ENCODE measurements at places on chromosomes 5 and 9. TPM values are rescaled to one million over a fixed set of nuclear protein-coding genes. Genes with fewer than 3 reads are reported as not detected.
A peak's percentile ranks its signal among the peaks of the same experiment; 100 is the strongest.

DNA sequence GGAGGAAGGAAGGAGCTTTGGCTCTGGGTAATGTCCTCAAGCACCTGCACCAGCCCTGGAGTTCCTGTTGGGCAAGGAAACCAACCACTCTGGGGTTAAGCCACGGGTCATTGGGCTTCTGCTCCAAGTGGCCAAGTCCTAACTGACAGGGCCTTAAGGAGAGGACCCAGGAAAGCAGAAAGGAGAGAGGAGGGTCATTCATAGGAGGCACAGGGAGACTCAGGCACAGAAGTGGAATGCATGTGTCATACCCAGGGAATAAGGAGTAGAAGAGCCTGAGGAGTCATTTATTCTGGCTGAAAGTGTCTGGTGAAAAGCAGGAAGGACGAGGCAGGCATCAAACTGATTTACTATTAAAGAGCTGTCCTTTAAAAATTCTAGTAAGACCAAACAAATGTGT is 129.2 kb downstream of the DMRT2 start:
- H3K36me3 ChIP-seq: no peaks in the 10 kb centered on the region
- no peak overlapping the region for H3K27ac ChIP-seq
- H3K4me3 ChIP-seq: no peak overlapping the region
- H3K4me1 ChIP-seq: no peaks in the 10 kb centered on the region

DNA sequence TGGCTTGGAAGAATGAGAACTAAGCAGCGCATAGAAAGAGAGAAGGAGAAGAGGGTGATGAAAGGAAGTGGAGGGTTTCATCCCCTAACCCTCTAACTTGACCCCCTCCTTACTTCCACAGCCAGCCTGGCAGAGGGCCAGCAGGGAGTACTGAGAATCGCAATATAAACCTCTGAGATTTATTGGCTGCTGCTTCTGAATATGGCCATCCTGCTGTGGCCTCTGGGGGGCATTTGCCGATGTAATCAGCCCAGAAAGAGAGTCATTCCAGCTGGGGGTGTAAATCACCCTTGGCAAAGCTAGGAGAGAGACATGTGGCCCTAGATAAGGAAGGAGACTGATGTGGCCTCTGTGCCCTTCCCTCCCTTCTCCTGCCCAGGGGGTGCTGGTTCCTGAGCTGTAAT is 960 bp upstream of the GFRA3 start:
- no peak for DNase-seq
- peaks cover 8% of the 10 kb centered on the region for H3K4me1 ChIP-seq
- H3K4me3 ChIP-seq: no peak overlapping the region
- peaks cover 6% of the 10 kb centered on the region for H3K27me3 ChIP-seq
- no peaks in the 10 kb centered on the region for H3K36me3 ChIP-seq
- H3K27ac ChIP-seq: no peak overlapping the region

- H3K4me3 ChIP-seq: no peak overlapping the region
- H3K36me3 ChIP-seq: no peaks in the 10 kb centered on the region
- peaks cover 7% of the 10 kb centered on the region for H3K27me3 ChIP-seq
- no peaks in the 10 kb centered on the region for H3K4me1 ChIP-seq
Observed at GRCh38 chr9:135248111-135248510, 160.6 kb downstream of the OLFM1 start.

DNA sequence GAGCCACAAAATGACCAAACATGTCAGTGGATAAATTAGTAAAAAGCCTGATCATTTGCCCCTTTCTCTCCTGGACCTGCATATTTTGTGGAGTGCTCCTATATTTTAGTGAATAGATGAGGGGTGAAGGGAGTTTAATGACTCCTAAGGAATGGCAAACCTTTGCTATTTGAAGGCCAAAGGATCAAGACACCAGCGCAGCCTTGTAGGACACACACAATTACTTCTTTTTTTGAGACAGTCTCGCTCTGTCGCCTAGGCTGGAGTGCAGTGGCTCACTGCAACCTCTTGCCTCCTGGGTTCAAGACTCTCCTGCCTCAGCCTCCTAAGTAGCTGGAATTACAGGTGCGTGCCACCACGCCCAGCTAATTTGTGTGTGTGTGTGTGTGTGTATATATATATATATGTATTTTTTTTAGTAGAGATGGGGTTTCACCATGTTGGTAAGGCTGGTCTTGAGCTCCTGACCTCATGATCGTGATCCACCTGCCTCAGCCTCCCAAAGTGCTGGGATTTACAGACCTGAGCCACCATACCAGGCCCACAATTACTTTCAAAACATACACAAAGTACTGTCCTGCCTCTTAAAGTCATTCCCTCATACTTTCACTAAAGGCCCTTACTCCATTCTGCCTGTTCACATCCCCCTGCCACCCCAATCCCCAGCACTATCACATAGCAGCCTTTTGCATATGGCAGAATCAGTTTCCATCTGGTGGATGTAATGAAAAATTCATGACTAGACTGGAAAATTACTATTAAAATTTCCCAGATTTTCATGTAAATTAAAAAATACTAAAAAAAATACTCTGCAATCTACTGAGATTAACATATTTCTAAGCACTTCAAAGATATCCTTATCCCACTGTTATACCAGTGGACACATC is 60.4 kb downstream of the CSNK1A1 start:
- H3K27ac ChIP-seq: no peak overlapping the region
- peaks cover 22% of the 10 kb centered on the region for H3K36me3 ChIP-seq

GRCh38 chr5:34459908-34460307 is 196.2 kb upstream of the RAI14 start:
- no peak for DNase-seq
- no peaks in the 10 kb centered on the region for H3K27me3 ChIP-seq
- H3K4me3 ChIP-seq: no peak overlapping the region
- H3K4me1 ChIP-seq: peaks cover under 1% of the 10 kb centered on the region
- no peaks in the 10 kb centered on the region for H3K36me3 ChIP-seq

GRCh38 chr5:124806373-124807077 is 60.1 kb upstream of the ZNF608 start:
- no peak overlapping the region for H3K27ac ChIP-seq
- no peak for DNase-seq
- H3K4me3 ChIP-seq: no peak overlapping the region
- no peaks in the 10 kb centered on the region for H3K36me3 ChIP-seq

- no peak overlapping the region for H3K27ac ChIP-seq
- no peak overlapping the region for H3K4me3 ChIP-seq
- no peaks in the 10 kb centered on the region for H3K27me3 ChIP-seq
- H3K4me1 ChIP-seq: peaks cover 6% of the 10 kb centered on the region
Observed at GRCh38 chr5:116453988-116454411, 120.6 kb downstream of the SEMA6A start.

GRCh38 chr9:136886610-136887597 is 588 bp downstream of the TRAF2 start:
- H3K4me1 ChIP-seq: peaks cover 46% of the 10 kb centered on the region
- peak overlapping the region; percentile 89 for H3K4me3 ChIP-seq
- H3K27ac ChIP-seq: peak overlapping the region; percentile 90

DNA sequence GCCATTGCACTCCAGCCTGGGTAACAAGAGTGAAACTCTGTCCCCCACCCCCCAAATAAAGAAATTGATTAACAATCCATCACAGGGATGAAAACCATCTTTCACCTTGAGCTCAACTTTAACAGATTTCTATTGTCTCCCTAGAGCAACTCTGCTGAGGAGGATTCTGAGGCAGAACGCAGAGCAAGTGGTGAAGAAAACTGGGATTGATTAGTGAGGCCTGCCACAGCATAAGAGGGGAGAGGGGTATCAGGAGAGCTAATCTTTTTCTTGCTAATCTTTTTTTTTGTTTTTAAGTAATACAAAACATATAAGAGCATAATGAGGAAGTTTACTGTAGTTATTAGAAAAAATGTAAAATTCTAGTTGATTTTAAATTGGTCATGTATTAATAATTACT is 8.9 kb downstream of the TXNDC8 start:
- no peaks in the 10 kb centered on the region for H3K27me3 ChIP-seq
- no peaks in the 10 kb centered on the region for H3K4me1 ChIP-seq
- no peak overlapping the region for H3K4me3 ChIP-seq
- no peaks in the 10 kb centered on the region for H3K36me3 ChIP-seq

- no peak overlapping the region for H3K27ac ChIP-seq
- peaks cover 2% of the 10 kb centered on the region for H3K4me1 ChIP-seq
- H3K4me3 ChIP-seq: no peak overlapping the region
- no peaks in the 10 kb centered on the region for H3K36me3 ChIP-seq
- no peak for DNase-seq
Observed at GRCh38 chr9:114038724-114039313, 39.3 kb downstream of the AMBP start.

DNA sequence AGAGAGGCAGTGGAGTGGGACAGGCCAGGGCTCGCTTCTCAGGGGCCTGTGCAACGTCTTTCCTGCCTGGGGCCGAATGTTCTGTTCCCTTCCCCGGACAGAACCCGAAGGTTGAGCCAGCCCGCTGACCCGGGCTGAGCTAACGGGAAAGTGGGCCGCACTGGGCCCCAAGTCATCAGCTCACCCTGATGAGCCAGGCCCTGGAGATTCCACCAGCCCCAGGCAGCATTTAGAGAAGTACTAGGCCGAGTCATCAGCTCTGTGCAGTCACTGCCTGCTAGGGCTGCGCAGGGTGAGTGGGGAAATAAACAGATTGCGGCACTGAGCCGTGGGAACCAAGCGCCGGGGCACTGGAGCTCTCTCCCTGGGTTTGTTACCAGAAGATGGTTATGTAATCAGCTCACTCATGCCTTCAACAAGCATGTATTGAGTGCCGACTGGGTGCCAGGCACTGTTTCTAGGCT is 29.1 kb upstream of the DUSP1 start:
- no peaks in the 10 kb centered on the region for H3K27me3 ChIP-seq
- H3K4me3 ChIP-seq: no peak overlapping the region
- H3K27ac ChIP-seq: no peak overlapping the region
- no peak for DNase-seq
- H3K36me3 ChIP-seq: no peaks in the 10 kb centered on the region

DNA sequence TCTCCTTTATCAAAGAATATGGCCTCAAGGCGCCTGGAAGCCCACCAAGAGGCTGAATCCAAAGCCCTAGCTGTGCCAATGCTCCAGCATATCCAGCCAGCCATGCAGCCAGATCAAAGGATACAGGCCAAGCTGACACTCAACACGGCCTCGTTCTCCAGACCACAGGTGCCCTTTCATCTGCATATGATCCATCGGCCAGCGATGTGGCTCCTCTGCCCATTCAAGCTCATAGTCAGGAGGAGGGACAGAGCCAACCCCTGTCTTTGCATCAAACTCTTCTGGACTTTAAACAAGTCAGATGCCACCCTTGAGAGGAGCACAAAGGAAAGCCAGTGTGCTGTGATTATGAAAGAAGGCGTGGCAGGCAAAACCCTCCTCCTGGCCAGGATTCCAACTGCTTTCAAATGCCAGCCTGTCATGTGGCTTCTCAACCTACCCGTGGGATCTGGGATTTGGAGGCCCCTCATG is 42.5 kb downstream of the ADAM19 start:
- H3K27ac ChIP-seq: no peak overlapping the region
- H3K27me3 ChIP-seq: peaks cover 13% of the 10 kb centered on the region
- H3K4me3 ChIP-seq: no peak overlapping the region
- no peak for DNase-seq
- H3K36me3 ChIP-seq: no peaks in the 10 kb centered on the region

DNA sequence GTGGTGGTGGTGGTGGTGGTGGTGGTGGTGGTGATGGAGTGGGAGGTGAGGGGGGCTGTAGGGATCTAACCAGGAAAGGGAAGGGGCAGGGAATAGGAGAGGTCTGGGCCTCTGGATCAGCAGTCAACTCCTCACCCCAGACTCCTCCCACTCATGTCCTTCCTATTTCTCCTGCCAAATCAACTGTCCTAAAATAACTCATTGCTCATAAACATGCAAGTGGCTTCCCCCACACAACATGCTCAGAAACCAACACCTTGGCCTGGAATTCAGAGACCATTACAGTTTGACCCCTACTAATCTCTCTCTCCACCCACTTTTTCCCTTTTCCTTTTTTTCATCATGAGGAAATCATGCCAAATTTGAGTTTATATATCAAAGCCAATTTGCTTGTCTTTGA is 8.4 kb upstream of the FSD1L start:
- H3K4me3 ChIP-seq: no peak overlapping the region
- H3K36me3 ChIP-seq: no peaks in the 10 kb centered on the region
- H3K27me3 ChIP-seq: peaks cover 3% of the 10 kb centered on the region
- no peak for DNase-seq
- H3K4me1 ChIP-seq: no peaks in the 10 kb centered on the region

DNA sequence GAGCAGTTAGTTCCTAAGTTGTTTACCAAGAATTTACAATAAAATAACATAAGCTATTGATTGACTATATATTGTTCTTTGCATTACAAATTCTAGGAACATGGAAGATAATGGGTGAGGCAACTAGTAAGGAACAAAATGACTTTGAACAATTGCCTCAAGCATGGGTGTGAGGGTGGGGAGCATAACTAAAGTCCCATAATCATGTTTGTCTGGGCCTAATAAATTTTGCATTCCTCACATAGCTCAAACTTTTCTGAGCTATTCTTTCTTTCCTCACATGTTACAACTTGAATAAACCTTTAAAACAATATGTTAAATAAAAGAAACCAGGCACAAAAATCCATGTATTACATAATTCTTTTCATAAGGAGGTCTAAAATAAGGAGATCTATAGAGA is 1066.1 kb downstream of the NR2F1-AS1 start:
- H3K4me3 ChIP-seq: no peak overlapping the region
- no peak overlapping the region for H3K27ac ChIP-seq
- no peaks in the 10 kb centered on the region for H3K36me3 ChIP-seq
- H3K27me3 ChIP-seq: no peaks in the 10 kb centered on the region
- H3K4me1 ChIP-seq: no peaks in the 10 kb centered on the region

DNA sequence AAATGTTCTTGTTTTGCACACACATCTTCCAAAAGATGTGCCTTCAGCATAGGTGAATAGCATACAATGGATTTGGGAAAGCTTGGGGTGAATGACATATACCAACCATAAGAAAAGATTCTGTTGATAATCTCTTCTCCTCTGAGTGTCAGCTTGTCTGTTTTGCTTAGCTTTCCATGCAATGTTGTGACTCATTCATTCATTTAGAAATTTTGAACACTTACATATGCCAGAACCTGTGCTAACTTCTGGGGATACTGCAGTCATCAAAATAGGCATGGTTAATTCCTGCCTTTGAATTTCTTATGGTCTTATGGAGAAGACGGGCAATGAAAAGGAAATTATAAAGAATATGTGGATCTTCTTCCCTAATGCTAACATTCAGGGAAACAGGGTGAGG is 14.1 kb downstream of the ADRB2 start:
- no peaks in the 10 kb centered on the region for H3K27me3 ChIP-seq
- no peak for DNase-seq
- peaks cover 21% of the 10 kb centered on the region for H3K4me1 ChIP-seq
- H3K36me3 ChIP-seq: no peaks in the 10 kb centered on the region
- no peak overlapping the region for H3K27ac ChIP-seq
- H3K4me3 ChIP-seq: no peak overlapping the region

PCDHB2 gene
- total RNA-seq: not detected

GAPVD1 gene
- 77.6 TPM for total RNA-seq

TRIM7 gene
- 4.2 TPM for total RNA-seq

IL9 gene
- not detected for total RNA-seq

TLX3 gene
- total RNA-seq: not detected

FOXD4L5 gene
- total RNA-seq: 0.52 TPM

SPATA31D4 gene
- total RNA-seq: not detected

PTPN3 gene
- not detected for total RNA-seq

PGM5 gene
- total RNA-seq: not detected

CYLC2 gene
- not detected for total RNA-seq

LRRTM2 gene
- total RNA-seq: not detected

WDR31 gene
- 0.96 TPM for total RNA-seq
